Suprapubic skin (tissue), 4 donors: ENCODE measurements at places on chromosomes 2 and 18.
A peak's percentile ranks its signal among the peaks of the same experiment; 100 is the strongest.

GRCh38 chr2:99689145-99689742 lies 199.4 kb upstream of the REV1 start:
- H3K4me1 ChIP-seq, result peaks cover 16% of the 10 kb centered on the region
- no peak for DNase-seq
- H3K4me3 ChIP-seq, result no peak overlapping the region
- no peaks in the 10 kb centered on the region for H3K27me3 ChIP-seq

DNA sequence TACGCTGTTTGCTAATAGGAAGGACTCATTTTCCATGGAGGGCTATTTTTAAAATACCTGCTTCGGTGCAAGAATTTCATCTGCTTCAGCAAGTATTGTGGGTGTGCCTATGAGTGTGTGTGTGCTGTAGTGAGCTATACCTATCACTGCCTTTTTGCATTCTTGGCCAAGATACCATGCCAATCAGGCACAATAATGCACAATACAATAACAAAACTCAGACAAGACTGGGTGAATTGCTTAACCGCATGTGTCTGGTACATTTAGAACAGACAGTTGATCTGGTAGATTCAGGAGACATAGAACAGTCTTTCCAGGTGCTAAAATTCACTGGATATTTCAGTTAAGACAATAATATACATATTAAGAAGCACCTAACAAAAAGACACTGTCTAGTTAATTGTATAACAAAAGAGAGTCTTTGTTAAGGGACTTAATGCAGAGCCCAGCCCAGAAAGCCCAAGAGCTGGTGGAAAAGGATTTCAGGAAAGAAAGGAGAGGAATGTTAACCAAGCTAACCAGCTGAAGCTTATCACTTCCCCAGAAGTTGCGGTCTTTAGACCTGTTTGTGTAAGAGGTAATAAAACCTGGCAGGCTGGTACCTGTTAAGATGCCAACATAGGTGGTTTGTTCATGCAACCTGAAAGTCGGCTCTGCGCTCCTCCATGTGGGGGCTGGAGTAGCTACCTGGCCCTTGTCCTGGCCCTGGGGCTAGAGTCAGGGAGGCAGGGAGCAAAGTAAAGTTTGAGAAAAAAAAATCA lies 153.3 kb upstream of the RBMS1 start:
- peaks cover 41% of the 10 kb centered on the region for H3K4me1 ChIP-seq
- no peak for DNase-seq
- peak overlapping the region; percentile 78 for H3K27ac ChIP-seq
- no peaks in the 10 kb centered on the region for H3K36me3 ChIP-seq
- H3K27me3 ChIP-seq, result no peaks in the 10 kb centered on the region

- DNase-seq, result no peak
- no peak overlapping the region for H3K27ac ChIP-seq
- H3K27me3 ChIP-seq, result no peaks in the 10 kb centered on the region
- H3K4me3 ChIP-seq, result no peak overlapping the region
These were observed 68.3 kb upstream of the SESTD1 start for GRCh38 chr2:179332903-179333302.

DNA sequence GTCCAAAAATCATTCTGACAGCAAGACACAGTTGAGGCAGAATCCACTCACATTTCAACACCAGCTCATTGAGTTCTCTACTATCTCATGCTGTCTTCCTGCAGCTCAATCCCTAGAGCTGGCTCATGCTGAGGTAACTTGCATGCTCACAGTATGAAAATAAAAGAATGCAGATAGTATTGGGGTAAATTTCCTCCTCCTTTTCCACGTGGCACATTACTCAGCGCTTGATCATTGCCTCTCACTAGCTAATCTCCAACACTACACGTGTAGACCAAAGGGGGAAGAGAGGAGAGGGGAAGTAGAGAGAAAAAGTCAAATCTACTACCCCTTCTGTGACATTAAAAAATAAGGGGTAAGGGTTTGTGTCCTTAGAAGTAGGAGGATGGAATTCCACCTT lies 300.6 kb downstream of the AFF3 start:
- no peak for DNase-seq
- H3K4me1 ChIP-seq, result no peaks in the 10 kb centered on the region
- H3K36me3 ChIP-seq, result no peaks in the 10 kb centered on the region
- no peaks in the 10 kb centered on the region for H3K27me3 ChIP-seq
- no peak overlapping the region for H3K4me3 ChIP-seq

DNA sequence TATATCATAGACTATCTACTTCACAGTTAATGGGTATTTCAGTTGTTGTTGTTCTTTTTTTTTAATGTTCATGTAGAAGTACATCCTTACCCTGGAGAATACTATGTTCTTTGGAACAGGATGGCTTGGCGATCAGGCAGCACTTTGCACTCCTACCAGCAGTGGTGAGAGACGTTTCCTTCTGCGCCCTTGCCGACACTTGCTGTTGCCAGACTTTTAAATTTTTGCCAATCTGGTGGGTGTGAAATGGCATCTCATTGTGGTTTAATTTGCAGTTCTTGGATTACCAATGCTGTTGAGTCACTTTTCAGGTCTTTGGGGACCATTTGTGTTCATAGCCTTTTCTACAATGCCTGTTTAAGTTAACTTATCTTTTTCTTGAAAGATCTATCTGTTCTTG lies 197.3 kb downstream of the SH3RF3 start:
- no peak for DNase-seq
- H3K36me3 ChIP-seq, result no peaks in the 10 kb centered on the region
- peak overlapping the region; percentile 28 for H3K27ac ChIP-seq
- H3K27me3 ChIP-seq, result no peaks in the 10 kb centered on the region

- H3K27ac ChIP-seq, result no peak overlapping the region
- H3K4me1 ChIP-seq, result no peaks in the 10 kb centered on the region
- no peak overlapping the region for H3K4me3 ChIP-seq
- H3K27me3 ChIP-seq, result no peaks in the 10 kb centered on the region
- H3K36me3 ChIP-seq, result no peaks in the 10 kb centered on the region
These were observed 30.8 kb upstream of the AAK1 start for GRCh38 chr2:69674316-69674670.

GRCh38 chr2:204725693-204726360 lies 180.6 kb downstream of the PARD3B start:
- H3K4me1 ChIP-seq, result no peaks in the 10 kb centered on the region
- no peaks in the 10 kb centered on the region for H3K36me3 ChIP-seq
- DNase-seq, result no peak
- H3K27ac ChIP-seq, result no peak overlapping the region
- H3K27me3 ChIP-seq, result no peaks in the 10 kb centered on the region

DNA sequence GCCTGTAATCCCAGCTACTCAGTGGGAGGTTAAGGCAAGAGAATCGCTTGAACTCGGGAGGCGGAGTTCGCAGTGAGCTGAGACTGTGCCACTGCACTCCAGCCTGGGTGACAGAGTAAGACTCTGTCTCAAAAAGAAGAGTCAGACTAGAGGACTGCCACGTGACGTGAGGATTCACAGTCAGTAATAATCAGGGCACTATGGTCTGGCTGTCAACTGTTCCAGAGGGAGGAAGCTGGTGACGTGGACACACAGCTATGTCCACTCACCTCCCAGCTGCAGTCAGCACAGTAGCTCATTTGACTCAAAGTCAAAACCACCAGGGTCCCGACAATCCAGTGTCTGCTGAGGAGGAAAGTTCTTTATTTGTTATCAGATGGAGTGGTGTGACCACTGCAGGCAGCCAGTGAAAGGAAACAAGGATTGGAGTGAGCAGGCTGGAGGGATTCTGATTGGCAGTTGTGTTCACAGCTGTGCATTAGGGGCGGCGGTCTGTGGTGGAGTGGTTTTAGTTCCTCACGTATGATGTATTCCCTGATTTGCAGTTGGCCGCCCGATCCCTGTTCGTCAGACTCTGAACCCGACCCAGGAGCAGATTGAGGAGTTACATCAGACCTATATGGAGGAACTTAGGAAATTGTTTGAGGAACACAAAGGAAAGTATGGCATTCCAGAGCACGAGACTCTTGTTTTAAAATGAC lies 37.9 kb downstream of the MOGAT1 start:
- peak; percentile 78 for DNase-seq
- H3K4me1 ChIP-seq, result peaks cover 14% of the 10 kb centered on the region
- H3K27ac ChIP-seq, result no peak overlapping the region
- peak overlapping the region; percentile 27 for H3K4me3 ChIP-seq
- peaks cover 2% of the 10 kb centered on the region for H3K27me3 ChIP-seq

DNA sequence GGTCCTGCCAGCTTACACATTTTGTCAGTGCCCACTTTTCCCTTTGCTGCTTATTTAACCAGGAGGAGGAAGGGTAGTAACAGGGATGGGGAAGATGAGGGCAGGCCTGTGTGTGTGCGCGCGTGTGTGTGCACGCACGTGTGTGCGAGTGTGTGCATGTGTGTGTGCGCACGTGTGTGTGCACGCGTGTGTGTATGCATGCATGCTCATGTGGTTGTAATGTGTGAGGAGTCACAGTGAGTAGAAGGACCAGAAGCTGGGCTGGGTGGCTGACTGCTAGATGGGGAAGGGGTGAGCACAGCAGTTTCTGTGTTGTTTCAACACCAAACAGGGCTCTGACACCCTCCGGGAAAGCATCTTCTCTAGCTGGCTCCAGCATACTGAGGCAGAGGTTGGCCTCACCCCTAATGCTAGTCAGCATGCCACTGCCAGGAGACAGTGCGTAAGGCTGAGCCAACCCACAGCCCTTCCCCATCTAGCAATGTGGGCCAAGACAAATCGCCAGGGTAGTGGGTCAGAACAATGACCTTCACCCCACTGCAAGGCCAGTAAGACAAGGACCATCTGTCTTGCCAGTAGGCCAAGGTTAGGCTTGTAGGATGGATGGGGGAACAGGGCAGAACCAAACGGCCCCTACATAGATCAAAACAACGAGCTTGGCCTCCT lies 218.7 kb upstream of the SMAD2 start:
- no peak overlapping the region for H3K27ac ChIP-seq
- no peak overlapping the region for H3K4me3 ChIP-seq

GRCh38 chr18:53943326-53943860 lies 281.1 kb downstream of the MBD2 start:
- H3K27ac ChIP-seq, result no peak overlapping the region
- no peak for DNase-seq
- no peaks in the 10 kb centered on the region for H3K36me3 ChIP-seq

DNA sequence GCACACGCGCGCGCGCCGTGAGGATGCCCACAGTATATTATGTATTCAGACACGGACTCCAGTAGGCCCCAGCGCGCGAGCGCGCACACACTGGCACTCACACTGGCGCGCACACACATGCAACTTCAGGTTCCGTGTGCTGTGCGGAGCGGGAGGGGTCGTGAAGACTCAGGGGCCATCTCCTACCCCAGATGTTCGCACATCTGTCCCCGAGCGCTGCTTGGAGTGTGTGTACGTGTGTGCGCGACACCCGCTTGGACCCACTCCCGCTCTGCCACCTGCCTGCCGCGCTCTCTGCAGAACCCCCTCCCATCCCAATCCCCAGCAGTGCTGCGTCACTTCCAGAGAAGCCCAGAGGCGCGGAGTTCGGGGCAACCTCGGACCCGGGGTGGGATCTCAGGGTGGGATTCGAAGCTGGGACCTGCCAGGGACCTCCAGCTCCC lies 2.6 kb downstream of the NRP2 start:
- H3K36me3 ChIP-seq, result no peaks in the 10 kb centered on the region
- H3K27me3 ChIP-seq, result peaks cover 14% of the 10 kb centered on the region
- peak overlapping the region; percentile 76 for H3K27ac ChIP-seq
- peaks cover 50% of the 10 kb centered on the region for H3K4me1 ChIP-seq
- no peak for DNase-seq

GRCh38 chr2:45261746-45262145 lies 252.5 kb upstream of the SIX2 start:
- no peaks in the 10 kb centered on the region for H3K36me3 ChIP-seq
- no peak for DNase-seq
- H3K4me1 ChIP-seq, result peaks cover 8% of the 10 kb centered on the region
- no peak overlapping the region for H3K27ac ChIP-seq
- no peaks in the 10 kb centered on the region for H3K27me3 ChIP-seq

DNA sequence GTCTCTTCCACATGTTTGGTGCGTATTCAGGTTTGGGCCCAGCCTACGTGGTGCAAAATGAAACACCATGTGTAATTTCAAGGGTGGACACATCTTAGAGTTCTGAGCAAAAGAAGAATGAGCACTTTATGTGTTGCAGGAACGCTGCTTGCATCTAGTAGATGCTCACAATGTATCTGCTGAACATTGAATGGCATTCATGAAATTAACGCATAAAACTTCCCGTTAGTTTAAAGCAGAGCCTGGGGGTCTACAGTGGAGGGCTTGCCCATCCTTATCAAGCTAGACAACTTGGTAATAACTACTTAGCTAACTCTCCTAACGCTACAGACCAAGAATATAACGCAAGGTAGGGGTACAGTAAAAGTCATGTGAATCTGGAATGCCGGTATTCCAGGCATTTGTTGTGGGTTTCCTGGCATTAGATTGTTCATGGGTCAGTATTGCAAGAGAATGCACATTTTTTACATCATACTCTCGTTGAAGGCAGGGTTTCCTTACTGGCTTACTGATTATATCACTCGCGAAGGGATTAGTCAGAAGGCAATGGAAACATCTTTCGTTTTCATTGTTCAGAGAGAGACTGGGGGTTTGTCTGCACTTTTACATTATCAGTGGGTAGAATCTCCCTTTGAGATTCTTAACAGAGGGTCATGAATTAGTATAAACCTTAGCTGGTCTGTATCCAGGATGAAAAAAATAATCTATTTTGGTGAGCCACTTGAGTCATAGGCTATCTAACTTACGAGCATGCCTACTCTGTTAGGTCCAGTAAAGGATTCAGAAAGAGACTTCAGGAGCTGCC lies 229.5 kb upstream of the EPAS1 start:
- H3K27ac ChIP-seq, result no peak overlapping the region
- H3K4me1 ChIP-seq, result peaks cover 10% of the 10 kb centered on the region
- H3K4me3 ChIP-seq, result no peak overlapping the region
- H3K27me3 ChIP-seq, result no peaks in the 10 kb centered on the region
- no peaks in the 10 kb centered on the region for H3K36me3 ChIP-seq

DNA sequence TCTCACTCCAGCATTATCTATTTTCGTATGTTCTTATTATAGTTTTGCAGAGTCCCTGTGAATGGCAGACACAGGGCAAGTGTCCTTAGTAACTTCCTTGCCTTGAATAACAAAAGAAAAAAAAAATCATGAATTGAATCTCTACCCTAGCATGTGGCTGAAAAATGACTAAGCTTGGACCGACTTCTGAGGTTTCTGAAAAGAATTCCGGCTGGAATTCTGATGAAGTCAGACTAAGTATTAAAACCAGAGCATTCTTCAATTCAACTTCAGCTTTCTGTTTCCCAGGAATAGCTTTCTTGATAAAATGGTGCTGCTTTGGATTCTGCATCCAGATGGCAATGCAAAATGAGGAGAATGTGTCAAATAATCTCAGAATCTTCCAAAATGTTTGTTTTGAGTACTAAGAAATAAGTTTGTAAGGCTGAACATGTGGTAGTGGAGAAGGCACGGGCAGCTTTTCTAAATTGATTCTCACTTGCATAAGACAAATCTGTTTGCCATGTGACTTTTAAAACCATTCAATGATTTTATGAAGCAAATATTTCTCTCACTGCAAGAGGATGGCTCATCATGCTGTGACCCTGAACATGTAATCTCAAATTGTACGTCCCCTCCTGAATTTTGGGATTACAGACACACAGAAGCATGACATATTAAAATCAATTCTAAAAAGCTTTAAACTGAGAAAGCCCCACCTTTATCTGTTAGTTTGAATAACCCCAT lies 1462.8 kb upstream of the LRRTM1 start:
- DNase-seq, result no peak
- no peaks in the 10 kb centered on the region for H3K4me1 ChIP-seq
- H3K36me3 ChIP-seq, result no peaks in the 10 kb centered on the region
- no peak overlapping the region for H3K4me3 ChIP-seq
- H3K27me3 ChIP-seq, result no peaks in the 10 kb centered on the region
- H3K27ac ChIP-seq, result no peak overlapping the region
